Activated CD4-positive, alpha-beta memory T cell treated with anti-CD3 and anti-CD28 coated beads, Interleukin-2, amount 10 ng/mL, durations not matched to agents 7 days and 5 days (primary cell): ENCODE measurements at places on chromosomes 11 and 22.

DNA sequence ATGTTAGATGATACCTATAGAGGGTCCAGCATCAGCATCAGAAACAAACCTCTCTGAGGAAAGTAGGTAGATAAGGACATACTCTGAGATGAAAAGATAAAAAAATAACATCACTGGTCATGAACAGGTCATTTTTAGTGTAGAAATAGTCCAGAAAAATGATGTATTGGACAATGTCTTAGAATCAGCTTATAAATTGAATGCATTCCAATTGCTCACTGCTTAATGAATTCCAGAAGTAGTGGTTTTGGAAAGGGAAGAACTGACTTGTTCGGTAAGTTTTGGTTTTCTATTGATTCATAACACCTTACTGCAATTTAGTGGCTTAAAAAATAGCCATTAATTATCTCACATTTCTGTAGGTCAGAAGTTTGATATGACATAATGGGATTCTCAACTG is 929.5 kb upstream of the CCDC90B start:
- H3K36me3 ChIP-seq: no peaks in the 10 kb centered on the region
- no peak overlapping the region for H3K27ac ChIP-seq
- no peaks in the 10 kb centered on the region for H3K4me1 ChIP-seq
- H3K27me3 ChIP-seq: no peaks in the 10 kb centered on the region

- no peak overlapping the region for H3K27ac ChIP-seq
- DNase-seq: no peak
- H3K4me3 ChIP-seq: no peak overlapping the region
- H3K36me3 ChIP-seq: no peaks in the 10 kb centered on the region
These were observed 415.4 kb downstream of the MN1 start for GRCh38 chr22:27386186-27386585.

- H3K4me3 ChIP-seq: no peak overlapping the region
- H3K27me3 ChIP-seq: no peaks in the 10 kb centered on the region
- no peaks in the 10 kb centered on the region for H3K4me1 ChIP-seq
- no peak overlapping the region for H3K27ac ChIP-seq
These were observed 42.0 kb downstream of the BLID start for GRCh38 chr11:122074022-122074421.

- H3K4me3 ChIP-seq: no peak overlapping the region
- no peak overlapping the region for H3K27ac ChIP-seq
- no peak for DNase-seq
- H3K4me1 ChIP-seq: peaks cover 23% of the 10 kb centered on the region
- H3K36me3 ChIP-seq: no peaks in the 10 kb centered on the region
These were observed 114.7 kb downstream of the SGSM3 start for GRCh38 chr22:40484906-40485669.

DNA sequence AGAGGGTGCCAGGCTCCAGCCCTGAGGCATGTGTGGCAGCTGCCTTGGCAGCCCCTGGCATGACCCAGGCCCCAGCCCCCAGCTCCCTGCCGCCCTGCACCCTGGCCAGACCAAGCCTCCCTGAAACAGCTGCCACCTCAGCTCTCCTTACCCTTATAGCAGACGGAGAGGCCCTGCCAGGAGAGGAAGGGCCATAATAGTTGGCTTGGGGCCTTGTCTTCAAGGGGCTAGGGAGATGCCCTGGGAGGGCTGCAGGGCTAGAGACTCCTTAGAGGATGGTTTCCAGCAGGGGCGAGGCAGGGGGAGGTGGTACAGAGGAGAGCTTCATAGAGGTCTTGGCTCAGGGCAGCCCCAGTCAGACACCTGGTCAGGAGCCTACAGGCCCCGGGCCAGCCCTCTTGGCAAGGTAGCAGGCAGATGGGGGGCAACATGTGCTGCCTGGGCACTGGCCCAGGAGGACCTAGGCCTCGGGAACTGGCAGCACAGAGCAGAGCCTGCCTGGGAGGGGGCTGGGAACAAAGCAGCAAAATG is 13.0 kb downstream of the SMTN start:
- no peak overlapping the region for H3K27ac ChIP-seq
- H3K4me1 ChIP-seq: no peaks in the 10 kb centered on the region
- no peak for DNase-seq
- no peaks in the 10 kb centered on the region for H3K27me3 ChIP-seq
- H3K4me3 ChIP-seq: no peak overlapping the region

GRCh38 chr11:111086058-111086457 is 159.5 kb upstream of the POU2AF2 start:
- H3K27me3 ChIP-seq: peaks cover 6% of the 10 kb centered on the region
- no peak overlapping the region for H3K4me3 ChIP-seq
- no peaks in the 10 kb centered on the region for H3K36me3 ChIP-seq
- H3K4me1 ChIP-seq: no peaks in the 10 kb centered on the region
- no peak for DNase-seq

GRCh38 chr11:62602141-62603071 is 741 bp upstream of the MTA2 start:
- H3K27me3 ChIP-seq: no peaks in the 10 kb centered on the region
- DNase-seq: no peak
- H3K36me3 ChIP-seq: peaks cover 67% of the 10 kb centered on the region
- H3K4me3 ChIP-seq: peak overlapping the region; percentile 85
